CD4-positive, alpha-beta T cell treated with Interleukin-15 for 4 hours (primary cell): ENCODE measurements at places on chromosomes 7 and 10.

- DNase-seq: no peak
These were observed 42.0 kb upstream of the PTF1A start for GRCh38 chr10:23150091-23150490.

DNA sequence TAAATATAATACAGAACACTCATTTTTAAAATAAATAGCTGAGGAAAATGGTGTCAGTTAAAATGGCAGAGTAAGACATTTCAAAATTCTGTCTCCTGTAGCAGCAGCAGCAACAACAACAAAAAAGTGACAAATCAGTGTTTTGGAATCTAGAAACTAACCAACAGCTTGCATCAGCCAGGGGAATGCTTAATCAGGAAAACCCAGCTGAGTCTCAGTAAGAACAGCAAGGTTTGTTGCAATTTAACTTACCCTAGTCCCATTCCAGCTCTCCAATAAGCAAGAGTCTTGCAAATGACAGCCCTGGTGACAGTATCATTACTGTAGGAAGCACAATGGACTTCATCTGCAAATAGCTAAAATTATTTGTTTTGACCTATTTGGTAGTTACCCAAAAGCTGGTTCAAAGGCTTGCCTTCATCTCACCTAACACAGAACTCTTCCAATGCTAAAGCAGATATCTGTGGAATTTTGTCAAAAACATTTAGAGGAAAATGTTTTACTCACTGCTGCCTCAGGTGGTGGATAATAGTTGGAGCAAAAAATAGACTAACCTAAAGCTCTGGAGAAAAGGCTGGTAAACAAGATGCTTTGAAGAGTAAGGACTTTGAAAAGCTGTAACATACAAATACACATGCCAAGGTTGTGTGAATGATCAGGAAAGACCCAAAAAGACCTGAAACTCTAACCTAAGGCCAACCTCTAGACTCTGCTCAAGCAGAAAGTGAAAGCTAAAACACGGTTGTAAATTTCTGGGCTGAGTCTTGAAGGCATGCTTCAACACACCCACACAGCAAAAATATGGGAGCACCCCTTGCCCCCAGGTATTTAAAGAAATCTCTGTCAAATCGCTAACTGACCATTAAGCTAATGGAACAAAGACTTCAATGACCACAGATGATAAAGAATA is 9.9 kb upstream of the ARHGAP22 start:
- no peak for DNase-seq

DNA sequence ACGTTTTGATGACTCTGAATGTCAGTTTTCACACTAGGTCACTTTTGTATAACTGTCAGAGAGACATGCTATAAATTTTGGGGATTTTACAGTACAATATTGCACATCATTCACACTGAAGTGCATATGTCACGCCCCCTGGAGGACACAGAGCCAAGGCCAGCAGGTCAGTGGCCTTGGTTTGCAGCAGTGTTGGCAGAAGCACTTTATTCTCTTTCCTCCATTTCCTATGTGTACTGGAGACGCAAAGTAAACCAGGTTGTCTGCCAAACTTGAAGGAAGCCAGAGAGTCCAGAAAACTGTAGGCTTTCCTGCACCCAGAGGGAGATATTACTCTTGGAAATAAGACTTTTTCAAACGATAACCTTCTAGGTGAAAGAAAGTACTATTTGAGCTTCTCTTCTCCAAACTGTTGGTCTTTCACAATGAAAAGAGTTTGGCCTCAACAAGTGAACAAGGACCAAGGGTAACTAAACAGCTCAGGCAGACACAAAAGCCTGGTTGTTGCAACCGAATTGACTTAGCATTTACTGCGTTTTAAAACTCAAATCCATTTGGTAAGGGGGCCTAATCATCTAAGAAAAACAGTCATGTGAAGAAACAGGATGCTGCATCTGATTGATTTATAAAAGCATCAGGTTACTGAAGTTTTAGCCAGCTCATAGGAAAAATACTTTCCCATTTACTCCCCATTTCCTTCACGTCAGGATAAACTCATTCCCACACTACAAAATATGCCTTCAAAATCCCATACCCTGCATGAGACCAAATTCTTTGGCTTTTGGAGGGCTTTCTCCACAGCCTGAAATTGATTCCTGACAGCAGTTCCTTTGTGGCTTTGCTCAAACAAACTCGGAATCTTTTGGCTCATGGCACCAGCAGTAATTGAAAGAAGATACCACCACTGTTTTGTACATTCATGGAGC is 83.0 kb upstream of the SEC61G start:
- peak; percentile 6 for DNase-seq

DNA sequence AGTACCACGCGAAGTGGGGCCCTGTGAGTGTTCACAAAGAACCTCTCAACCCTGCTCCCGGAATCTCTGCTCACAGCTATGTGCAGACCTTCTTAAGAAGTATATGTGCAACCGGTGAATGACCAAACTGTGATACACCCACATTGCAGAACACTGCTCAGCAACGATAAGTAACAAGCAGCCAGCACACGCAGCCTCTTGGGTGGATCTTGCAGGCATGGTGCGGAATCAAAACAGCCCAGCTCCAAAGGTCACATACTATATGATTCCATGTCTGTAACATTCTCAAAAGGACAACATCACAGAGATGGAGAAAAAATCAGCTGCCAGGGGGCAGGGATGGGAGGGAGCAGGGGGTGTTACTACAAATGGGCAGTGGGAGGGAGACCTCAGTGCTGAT is 101.6 kb downstream of the DLG5 start:
- DNase-seq: no peak

DNA sequence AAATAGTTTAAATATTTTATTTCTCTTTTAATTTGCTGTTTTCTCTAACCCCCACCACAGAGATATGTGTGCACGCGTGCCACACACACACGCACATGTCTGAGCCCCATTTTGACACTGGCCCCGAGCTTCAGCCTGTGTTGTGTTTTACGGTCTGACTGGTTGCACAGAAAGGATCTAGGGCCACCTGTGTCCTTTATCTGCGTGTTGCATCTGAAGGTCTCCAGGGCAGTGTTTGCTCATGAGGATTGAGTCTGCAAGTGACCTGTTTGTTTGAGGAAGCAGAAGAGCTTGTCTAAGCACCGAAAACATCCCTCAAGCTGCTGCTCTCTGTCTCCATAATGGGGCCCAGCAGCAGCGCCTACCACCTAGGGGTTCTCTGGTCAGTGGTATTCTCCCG is 266.4 kb upstream of the LYZL1 start:
- DNase-seq: no peak

GRCh38 chr7:137669706-137670105 is 177.1 kb downstream of the DGKI start:
- DNase-seq: no peak

- DNase-seq: no peak
These were observed 20.2 kb downstream of the ZMIZ2 start for GRCh38 chr7:44768628-44769371.

GRCh38 chr10:21300551-21300950 is 224.9 kb downstream of the SKIDA1 start:
- no peak for DNase-seq

- DNase-seq: no peak
These were observed 1097.9 kb downstream of the REEP3 start for GRCh38 chr10:64619102-64619501.

GRCh38 chr10:19958787-19959186 is 142.6 kb downstream of the PLXDC2 start:
- DNase-seq: no peak

DNA sequence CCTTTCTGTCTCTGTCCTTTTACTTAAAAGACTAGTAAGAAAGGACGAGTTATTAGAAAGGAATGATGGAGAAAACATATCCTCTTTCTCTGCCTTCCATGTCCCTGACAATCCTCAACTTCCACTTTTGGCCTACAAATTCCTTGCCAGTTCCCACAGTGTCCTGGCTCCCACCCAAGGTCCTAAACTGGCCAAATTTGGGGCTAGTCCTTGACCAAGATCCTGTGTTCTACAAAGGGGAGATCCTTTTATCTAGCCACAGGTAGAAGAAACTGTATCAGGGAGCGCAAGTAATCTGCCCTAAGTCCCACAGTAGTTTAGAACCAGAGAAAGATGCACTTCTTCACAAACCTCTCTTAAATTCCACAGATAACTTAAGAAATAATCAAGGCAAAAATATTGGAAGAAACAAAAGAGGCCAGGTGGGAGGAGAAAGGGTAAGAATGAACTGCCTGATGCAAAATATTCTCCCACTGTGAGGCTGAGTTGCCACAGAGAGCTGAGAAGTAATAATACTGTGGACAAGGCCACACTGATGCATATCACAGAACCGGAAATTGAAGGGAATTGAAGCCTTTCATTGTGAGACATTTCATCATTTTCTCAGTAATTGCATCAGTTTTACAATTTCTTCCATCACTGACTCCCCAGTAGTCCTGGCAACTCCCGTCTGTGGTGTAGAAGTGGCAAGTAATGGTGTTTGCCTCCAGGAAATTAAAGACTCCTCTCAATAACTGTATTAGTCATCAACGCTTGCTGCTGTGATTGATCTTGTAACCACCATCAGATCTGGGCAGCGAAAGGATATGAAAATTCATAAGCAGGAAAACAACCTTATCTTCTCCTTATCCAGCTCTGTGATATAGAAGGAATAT is 47.2 kb downstream of the DNAJC12 start:
- DNase-seq: peak; percentile 63

DNA sequence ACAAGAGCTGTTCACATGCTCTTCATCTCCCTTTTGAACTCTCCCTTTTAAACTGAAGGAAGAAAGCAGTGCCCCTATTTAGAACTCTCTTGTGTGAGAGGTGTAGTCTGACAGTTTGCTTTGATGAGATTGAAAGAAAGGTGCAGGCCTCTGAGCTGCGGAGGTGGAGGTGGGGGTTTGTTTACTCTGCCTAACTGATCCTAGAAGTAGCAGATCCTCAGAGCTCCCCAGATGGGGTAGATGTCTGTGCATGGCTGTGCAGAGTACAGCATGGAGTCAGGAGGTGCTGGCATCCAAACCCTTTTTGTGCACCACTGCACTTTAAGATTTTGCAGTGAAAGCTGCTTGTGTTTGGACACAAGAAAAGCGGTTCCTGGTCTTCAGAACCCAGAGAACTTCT is 58.3 kb downstream of the MINDY4 start:
- DNase-seq: no peak

GRCh38 chr7:98700533-98700932 is 83.4 kb downstream of the NPTX2 start:
- DNase-seq: no peak

DNA sequence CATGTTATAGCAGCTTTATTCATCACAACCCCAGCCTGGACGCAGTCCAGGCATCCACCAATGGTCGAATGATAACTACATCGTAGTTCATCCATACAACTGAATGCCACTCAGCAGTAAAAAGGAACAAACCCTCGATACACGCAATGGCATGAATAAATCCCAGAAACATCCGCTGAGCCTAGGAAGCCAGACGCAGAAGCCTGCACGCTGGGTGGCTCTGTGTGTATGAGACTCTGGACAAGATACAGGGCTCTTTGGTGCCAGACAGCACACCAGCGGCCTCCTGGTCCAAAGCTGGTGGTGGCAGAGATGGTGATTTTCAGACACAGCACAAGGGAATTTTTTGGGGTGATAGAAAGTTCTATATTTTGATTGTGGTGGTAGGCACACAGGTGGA is 10.0 kb upstream of the CRYGN start:
- DNase-seq: no peak

- DNase-seq: no peak
These were observed 2.0 kb downstream of the CALY start for GRCh38 chr10:133334503-133335245.

- no peak for DNase-seq
These were observed 114.1 kb downstream of the RNF216 start for GRCh38 chr7:5667391-5667790.

DNA sequence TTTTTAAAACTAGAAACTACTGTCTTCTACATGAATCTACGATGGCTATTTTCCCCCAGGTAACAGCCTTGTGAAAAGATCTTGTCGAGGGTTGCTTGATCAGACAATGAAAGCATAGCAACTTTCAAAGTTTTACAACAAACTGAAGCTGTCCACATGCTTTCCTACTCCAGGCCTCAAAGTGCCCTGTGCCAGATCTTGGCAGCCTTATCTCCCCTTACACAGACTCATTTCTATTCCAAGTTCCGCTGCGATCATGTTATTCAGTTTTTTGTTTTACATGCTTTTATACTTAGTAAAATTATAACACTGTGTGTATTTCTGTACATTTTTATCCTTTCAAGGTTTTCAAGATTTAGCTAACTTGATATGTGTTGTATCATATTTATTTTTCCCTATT is 661.7 kb upstream of the SORCS1 start:
- DNase-seq: no peak

DNA sequence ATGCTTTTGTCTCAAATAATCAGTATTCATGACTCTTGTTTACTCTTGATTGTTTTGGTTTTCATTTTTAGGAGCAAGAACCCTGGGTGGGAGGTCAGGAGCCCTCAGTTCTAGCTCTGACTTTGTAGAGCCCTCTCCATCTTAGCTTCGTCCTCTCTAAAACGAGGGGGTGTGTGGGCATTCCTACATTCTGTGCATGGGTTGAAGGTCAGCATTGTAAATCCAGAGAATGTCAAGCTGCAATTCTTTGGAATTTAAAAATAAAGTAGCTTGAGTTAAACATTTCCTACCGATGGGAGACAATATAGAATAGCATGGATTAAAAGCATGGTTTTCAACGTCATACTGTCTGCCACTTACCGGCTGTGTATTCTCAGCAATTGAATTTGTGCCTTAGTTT is 128.3 kb downstream of the PRPF18 start:
- DNase-seq: no peak

DNA sequence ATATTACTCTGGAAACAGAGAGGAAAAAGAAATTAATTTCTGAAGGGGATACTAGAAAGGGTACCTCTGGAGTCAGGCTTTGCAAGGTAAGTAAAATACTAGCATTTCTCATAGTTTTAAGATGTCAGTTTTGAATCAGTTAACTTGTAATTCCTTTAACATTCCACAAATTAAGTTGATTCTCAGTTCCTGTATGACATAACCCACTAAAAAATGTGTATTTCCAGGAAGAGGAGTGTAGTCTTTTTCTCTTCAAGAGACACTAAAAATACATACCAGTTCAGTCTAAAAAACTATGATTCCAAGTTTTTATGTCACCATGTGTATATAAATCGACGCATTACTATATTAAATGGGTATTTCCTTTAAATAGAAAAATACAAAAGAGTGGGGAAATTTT is 113.2 kb downstream of the CDK6 start:
- DNase-seq: no peak

GRCh38 chr7:100358027-100358856 is at the start of gene PILRB:
TSS of gene PILRB (plus strand) at chr7:100358117. CDS start at chr7:100358303, 186 bp downstream.
- DNase-seq: no peak

- no peak for DNase-seq
These were observed 47.3 kb downstream of the TCERG1L start for GRCh38 chr10:131264110-131264788.

GRCh38 chr7:133150760-133151159 is 68.9 kb upstream of the CHCHD3 start:
- no peak for DNase-seq

GRCh38 chr10:127368929-127369328 is 172.5 kb upstream of the INSYN2A start:
- DNase-seq: no peak
